Left cardiac atrium (tissue), 4 donors: ENCODE measurements at places on chromosomes 7 and 10. TPM values are rescaled to one million over a fixed set of nuclear protein-coding genes. Genes with fewer than 3 reads are reported as not detected.
A peak's percentile ranks its signal among the peaks of the same experiment; 100 is the strongest.

DNA sequence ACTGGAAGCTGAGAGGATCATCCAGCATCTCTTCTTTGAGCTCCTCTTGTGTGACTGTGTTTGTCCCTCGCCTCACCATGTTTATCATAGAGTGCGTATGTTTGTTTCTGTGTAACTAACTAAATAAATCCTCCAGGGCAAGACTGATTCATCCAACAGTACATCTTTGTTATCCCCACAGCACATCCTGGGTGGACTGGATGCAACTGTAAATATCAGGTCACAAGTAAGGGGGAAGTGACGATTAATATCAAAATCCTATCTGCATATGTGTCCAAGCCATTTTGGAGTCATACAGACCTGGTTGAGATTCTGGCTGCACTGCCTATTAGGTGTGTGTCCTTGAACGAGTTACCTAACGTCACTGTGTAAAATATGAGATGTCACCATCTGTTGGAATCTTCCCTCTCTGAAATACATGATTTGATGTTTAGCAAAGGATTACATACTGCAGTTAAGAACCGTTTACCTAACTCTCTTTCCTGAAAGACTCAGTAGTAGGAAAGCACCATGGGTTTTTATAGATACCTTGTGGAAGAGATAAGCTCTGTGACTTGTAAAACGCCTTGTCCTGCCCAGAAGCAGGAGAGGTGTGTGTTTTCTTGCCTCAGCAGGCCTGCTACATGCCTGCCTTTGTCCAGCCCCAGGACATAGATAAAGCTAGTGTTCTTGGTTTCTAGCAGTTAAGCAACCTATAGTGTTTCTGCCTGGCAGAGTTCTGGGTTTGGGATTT, 25.8 kb downstream of the WBP1L start:
- DNase-seq, result no peak

The HABP2 gene
- total RNA-seq, result not detected

DNA sequence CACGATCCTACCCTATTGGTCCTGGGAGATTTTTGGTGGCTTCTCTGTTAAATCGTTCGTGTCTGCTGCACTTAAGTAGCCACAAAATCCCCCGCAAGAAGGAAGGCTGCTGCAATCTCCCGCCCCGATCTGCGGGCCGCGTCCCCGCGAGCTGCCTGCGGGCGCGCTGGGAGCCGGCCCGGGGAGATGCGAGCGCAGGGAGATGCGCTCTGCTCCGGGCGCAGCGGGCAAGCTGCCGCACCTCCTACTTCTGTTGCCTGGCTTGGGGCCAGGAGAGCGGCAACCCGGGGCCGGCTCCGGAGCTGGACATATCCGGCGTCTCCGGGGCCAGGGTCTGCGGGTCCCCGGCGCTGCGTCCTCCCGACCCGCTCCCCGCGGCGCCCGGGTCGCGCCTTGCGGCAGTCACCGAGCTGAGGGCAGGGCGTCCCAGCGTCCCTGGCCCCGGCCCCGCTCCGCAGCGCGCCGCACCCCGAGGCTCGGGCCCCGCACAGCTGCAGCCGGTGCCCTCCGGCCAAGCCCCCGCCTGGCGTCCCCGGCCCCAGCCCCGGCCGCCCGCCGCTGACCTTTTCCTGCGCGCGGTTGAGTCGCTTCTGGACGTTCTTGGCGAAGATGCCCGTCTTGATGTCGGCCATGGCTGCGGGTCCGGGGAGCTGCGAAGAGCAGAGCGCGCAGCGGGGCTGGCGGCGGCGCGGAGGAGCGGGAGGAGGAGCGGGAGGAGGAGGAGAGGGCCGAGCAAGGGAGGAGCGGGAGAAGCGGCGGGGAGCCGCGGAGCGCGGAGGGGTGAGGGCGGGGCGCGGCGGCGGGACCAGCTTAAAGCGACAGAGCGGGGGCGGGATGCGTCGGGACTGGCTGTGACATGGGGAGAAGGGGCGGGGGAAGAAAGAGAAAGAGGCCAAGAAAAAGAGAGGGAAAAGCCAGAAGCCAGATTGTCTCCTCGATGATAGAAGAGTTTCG, at the start of gene AMPH:
Gene AMPH, minus strand, starts transcription at position 654 of the 954 bp plus-strand sequence. Its CDS starts 22 bp downstream, at position 632.
- peak; percentile 65 for DNase-seq

DNA sequence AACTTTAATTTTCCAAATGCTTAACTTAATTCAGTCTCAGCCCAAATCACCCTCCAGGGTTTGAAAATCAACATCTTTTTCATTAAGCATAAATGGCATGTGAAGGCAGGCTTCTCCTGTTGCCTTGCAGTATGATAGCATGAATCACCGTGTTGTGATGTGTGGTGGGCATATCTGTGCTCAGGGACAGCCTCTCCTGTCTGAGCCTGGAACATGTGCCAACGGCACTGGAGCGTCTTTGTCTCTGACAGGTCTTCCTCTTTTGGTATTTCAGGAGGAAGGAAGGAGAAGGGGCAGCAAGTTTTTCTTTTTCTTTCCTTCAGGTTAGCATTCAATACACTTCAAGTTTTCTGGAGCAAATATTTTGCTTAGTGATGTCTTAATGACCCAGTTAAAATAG, 57.6 kb downstream of the LRGUK start:
- no peak for DNase-seq

DNA sequence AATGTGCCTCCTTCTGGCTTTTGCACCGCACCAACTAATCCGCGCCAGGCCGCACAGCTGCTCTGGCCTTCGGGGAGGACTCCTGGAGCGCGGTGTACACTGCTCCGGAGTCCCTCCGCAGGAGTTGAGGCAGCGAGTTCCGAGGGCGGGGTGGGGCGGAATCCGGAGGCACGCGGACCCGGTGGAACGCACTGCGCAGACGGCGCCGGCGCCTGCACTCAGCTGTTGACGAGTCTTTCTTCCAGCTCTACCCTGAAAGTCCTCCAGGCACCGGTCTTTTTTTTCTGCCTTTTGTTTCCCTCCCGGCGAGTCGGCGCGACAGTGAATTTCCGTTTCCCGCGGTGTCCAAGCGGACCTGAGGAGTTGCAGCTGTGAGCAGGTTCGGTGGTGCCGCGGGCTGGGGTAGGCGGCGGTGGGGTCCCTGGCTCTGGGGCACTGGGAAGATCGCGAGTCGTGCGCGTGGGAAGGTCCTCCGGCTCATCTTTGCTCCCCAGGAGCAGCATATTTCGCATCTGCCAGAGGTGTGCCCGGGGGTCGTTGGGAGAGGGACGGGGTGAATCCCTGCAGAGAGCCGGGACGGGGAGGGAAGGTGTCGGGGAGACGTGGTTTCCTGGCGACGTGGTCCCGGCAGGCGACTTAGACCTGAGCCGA, 44.1 kb downstream of the SFTPD start:
- DNase-seq, result peak; percentile 85

DNA sequence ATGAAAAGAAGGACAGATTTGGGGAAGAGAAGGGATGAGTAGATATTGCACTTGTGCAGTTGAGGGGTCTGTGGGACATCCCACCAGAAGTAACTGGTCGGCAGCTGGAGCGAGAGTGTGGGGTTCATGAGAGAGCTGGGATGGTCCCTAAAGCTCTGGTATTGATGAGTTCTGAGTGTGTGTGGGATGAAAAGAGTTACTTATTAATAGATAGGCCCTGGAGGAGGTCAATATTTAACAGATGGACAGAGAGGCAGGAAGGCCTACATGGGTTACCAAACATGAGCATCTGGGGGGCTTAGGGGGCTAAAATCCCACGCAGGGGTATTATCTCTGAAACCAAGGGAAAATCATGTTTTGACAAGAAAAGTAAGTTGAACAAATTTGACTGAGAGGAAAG, 95.7 kb upstream of the SFMBT2 start:
- no peak for DNase-seq

GRCh38 chr10:46311501-46311951, 24.7 kb downstream of the ANTXRL start:
- DNase-seq, result no peak

The APBB1IP gene
- 8.1 TPM for total RNA-seq

The ANKRD26 gene
- 11.5 TPM for total RNA-seq

- DNase-seq, result peak; percentile 28
These were observed 161.6 kb downstream of the NRCAM start for GRCh38 chr7:108294595-108294994.
